ENCODE measurements at places on chromosomes 16 and 17. TPM values are rescaled to one million over a fixed set of nuclear protein-coding genes. Genes with fewer than 3 reads are reported as not detected.

The SLC5A11 gene
- total RNA-seq = not detected

The SPNS2 gene
- 73.0 TPM for total RNA-seq

The REXO5 gene
- total RNA-seq = 5.9 TPM

The CCDC200 gene
- total RNA-seq = not detected

The MGAT5B gene
- total RNA-seq = 22.9 TPM

The CD300LB gene
- total RNA-seq = not detected

The TSPAN10 gene
- not detected for total RNA-seq

The ITGAL gene
- not detected for total RNA-seq

The TIGD7 gene
- total RNA-seq = 8.6 TPM
